ENCODE measurements at places on chromosomes 5 and 9. TPM values are rescaled to one million over a fixed set of nuclear protein-coding genes. Genes with fewer than 3 reads are reported as not detected.

DNA sequence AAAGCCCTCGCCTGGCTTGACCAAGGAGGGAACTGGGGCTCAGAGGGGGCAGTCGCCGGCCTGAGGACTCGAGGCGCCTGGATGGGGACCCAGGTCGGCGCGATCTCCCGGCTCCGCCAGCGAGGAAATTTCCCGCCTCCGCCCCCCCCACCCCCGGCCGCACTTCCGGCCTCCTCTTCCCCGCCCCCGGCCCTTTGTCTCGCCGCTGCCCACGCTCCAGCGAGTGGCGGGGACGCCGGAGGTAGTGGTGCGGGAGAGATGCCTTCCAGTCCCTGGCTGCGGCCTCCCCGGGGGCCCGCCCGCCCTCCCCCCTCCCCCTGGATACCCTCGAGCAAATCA is 448 bp upstream of the GPRIN1 start:
- no peak for ATAC-seq
- H3K27me3 ChIP-seq: peaks cover 48% of the 10 kb centered on the region
- no peak overlapping the region for H3K27ac ChIP-seq
- H3K4me3 ChIP-seq: peak overlapping the region; percentile 67
- peaks cover 8% of the 10 kb centered on the region for H3K4me1 ChIP-seq

DNA sequence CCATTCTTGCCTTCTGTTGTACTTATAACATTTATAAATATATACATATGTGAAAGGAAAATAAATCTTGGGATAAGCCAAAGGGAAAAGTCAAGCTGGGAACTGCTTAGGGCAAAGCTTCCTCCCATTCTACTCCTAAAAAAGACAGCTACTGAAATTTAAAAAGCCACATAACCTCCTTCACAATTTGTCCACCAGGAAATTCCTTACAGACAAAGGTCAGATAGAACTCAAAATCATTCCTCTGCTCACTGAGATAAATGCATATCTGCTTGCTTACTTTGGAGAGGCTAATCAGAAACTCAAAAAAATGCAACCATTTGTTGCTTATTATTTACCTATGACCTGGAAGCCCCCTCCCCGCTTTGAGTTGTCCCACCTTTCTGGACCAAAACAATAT is 112.5 kb downstream of the CEMIP2 start:
- H3K27me3 ChIP-seq: no peaks in the 10 kb centered on the region
- ATAC-seq: no peak
- H3K27ac ChIP-seq: no peak overlapping the region
- H3K4me3 ChIP-seq: no peak overlapping the region
- no peaks in the 10 kb centered on the region for H3K36me3 ChIP-seq

GRCh38 chr5:42520957-42521356 is 97.7 kb downstream of the GHR start:
- H3K27me3 ChIP-seq: no peaks in the 10 kb centered on the region
- ATAC-seq: no peak
- no peak overlapping the region for H3K4me3 ChIP-seq

GRCh38 chr9:80586786-80587330 is 1015.1 kb downstream of the TLE4 start:
- H3K27ac ChIP-seq: no peak overlapping the region
- H3K4me1 ChIP-seq: no peaks in the 10 kb centered on the region
- no peaks in the 10 kb centered on the region for H3K27me3 ChIP-seq

Gene PCDHA9
- total RNA-seq: 0.23 TPM

- ATAC-seq: no peak
- no peaks in the 10 kb centered on the region for H3K36me3 ChIP-seq
- H3K27me3 ChIP-seq: no peaks in the 10 kb centered on the region
- no peak overlapping the region for H3K4me3 ChIP-seq
These were observed 92.5 kb upstream of the RORB start for GRCh38 chr9:74404620-74405019.

GRCh38 chr5:3131161-3131560 is 379.7 kb upstream of the IRX2 start:
- no peak overlapping the region for H3K4me3 ChIP-seq
- no peaks in the 10 kb centered on the region for H3K36me3 ChIP-seq
- peaks cover 16% of the 10 kb centered on the region for H3K27me3 ChIP-seq
- H3K27ac ChIP-seq: no peak overlapping the region
- no peak for ATAC-seq
- no peaks in the 10 kb centered on the region for H3K4me1 ChIP-seq

DNA sequence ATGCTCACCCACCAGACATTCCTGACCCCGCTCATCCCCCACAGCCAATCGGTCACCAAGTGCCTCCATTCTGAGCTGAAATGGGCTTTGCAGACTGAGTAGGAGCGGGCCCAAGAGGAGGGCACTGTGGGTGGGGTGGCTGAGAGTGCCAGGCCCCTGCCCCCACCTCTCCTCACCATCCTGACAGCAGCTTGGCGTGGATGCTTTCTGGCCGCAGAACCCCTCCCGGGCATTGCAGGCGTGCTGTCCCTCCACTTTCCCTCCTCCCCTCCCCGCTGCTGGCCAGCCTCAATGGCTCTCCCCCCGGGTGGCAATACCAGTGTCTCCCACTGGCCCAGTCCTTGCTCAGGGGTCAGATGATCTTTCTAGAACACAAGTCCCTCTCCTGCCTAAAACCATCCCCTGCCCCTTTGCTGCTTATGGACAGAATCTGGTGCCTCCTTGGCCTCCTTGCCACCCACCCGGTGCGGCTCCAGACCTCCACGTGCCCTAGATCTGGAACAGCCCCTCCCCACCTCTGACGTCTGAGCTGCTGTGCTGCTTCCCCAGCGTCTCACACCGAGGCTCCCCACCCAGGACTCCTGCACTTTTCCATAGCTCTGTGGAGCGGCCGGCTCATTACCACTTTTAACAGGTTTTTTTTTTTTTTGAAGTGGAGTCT is 6.1 kb downstream of the FLT4 start:
- H3K27me3 ChIP-seq: peaks cover 64% of the 10 kb centered on the region
- no peak overlapping the region for H3K27ac ChIP-seq
- no peak overlapping the region for H3K4me3 ChIP-seq
- no peak for ATAC-seq
- no peaks in the 10 kb centered on the region for H3K4me1 ChIP-seq
- no peaks in the 10 kb centered on the region for H3K36me3 ChIP-seq

DNA sequence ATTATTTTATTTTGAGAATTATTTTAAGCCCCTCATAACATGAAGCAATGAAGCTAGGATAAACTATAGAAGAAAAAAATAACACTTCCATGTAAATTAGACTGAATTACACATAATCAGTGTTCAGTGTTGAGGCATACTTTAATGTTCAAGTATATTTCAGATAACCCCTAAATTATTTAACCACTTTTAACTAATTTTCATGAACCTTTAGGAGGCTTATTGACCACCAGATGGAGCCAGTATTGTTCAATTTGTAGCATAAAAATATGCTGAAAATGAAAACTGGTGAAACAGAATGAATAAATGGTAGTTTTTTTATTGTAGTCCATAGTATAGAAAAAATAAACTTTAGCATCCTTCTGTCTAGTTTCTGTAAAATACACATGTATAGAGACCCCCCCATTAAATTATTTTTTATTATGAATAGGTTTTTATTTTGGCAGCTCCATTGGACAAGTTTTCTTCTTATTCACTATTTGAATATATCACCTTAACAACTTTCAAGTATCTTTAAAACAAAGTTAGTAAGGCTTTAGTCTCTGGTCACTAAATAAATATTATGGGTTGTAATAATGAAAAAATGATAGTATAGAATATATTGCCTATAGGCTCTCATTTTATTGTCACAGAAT is 190.1 kb downstream of the CWC27 start:
- no peaks in the 10 kb centered on the region for H3K36me3 ChIP-seq
- ATAC-seq: no peak
- H3K4me1 ChIP-seq: no peaks in the 10 kb centered on the region
- H3K4me3 ChIP-seq: no peak overlapping the region
- no peaks in the 10 kb centered on the region for H3K27me3 ChIP-seq
- no peak overlapping the region for H3K27ac ChIP-seq
